Stimulated activated CD8-positive, alpha-beta memory T cell treated with anti-CD3 and anti-CD28 coated beads, Interleukin-4, amount 100 ng/mL, for 24 hours (primary cell): ENCODE measurements at places on chromosomes 7 and 10.

DNA sequence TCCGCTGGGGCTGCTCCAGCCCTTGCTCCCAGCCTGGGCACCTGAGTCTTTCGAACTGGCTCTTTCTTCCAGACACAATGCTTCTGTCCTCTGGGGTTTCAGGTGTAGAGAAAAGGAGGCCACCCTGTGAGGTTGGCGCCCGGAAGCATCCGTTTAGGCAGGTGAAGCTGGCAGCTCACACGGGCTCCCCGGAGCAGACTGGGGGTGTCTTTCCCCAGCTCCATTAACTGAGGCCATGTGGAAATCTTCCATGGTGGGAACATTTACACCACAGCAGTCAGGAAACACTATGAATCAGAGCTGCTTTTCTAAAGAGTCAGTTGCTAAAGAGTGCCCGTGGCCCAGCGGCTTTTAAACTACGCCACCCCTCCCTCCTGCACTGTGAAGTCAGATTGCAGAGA is 29.2 kb downstream of the PRKAG2 start:
- no peak for DNase-seq

DNA sequence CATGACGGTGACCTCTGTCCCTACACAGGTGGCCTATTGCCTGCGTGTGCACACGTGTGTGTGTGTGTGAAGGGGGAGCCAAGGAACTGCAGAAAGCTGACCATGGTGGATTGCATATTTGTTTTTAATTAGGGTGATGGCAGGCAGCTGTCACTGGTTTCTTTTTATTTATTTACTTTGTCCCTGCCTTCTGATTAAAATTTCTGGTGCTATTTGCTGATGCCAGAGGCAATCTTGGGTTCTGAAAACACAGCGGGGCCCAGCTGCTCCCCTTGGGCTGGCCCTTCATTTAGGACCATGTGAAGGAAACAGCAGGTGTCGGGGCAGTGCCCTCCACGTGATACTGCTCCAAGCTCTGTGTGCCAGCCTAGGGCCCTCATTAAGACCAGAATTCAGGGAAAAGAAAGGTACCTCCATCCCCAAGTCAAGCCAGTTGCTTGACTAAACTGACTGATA is 71.3 kb upstream of the PODXL start:
- DNase-seq, result no peak

GRCh38 chr10:9294865-9295264 is 1240.4 kb downstream of the GATA3 start:
- no peak for DNase-seq

- DNase-seq, result no peak
These were observed 102.3 kb downstream of the SLC25A13 start for GRCh38 chr7:96219378-96220130.

DNA sequence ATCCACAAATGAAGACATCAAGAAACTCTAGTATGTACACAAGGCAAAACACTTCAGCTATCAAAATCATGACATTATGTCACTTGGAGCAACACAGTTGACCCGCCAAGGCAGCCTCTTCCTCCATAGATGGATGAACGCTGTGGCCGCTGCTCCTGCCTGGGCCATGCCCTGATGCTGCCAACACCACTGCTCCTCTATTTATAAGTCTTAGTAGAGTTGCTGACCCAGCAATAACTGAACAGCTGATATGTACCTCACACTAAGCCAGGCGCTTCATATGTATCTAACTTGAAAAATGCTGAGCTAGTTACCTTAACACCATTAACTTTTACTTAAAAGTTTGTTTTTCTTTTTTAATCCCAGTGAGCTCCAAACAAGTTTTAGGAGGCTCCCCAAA is 131.9 kb downstream of the LYZL1 start:
- no peak for DNase-seq

GRCh38 chr7:132526111-132526740 is 50.0 kb downstream of the PLXNA4 start:
- no peak for DNase-seq

DNA sequence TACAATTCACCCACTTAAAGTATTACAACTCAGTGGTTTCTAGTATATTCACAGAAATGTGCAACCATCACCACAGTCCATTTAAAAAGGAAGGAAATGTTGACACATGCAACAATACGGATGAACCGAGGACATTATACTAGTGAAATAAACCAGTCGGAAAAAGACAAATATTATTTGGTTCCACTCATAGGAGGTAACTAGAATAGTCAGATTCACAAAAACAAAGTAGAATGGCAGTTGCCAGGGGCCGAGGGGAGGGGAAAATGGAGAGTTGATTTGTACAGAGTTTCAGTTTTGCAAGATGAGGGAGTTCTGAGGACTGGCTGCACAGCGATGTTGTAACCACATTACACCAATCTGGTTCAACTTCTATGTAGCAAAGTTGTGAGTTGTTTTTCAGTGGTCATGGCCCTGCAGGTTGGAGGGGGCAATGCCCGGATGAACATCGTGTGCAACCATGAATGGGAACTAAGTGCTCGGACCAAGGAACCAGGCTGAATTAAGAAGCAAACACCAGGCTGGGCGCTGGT is 17.6 kb upstream of the TNPO3 start:
- no peak for DNase-seq

DNA sequence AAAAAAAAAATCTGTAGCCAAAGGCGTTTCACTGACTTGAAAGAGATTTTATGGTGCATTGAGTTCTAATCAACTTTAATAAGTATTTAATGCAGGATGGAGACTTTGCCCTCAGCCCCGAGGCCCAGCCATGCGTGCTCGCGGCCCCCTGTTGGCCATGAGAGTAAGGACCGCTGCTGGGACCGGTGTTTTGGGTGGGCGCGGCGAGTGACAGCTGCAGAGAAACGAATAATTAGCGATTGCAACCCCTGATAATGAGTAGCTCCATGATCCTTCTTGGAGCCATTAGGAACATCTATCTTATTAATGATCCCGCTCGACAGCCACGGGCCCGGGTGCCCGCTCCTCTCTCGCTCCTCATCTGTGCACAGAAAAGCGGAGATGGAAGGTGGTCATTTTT is 347.4 kb downstream of the RPS24 start:
- DNase-seq, result no peak
